ENCODE measurements at places on chromosomes 7 and 10.
A peak's percentile ranks its signal among the peaks of the same experiment; 100 is the strongest.

DNA sequence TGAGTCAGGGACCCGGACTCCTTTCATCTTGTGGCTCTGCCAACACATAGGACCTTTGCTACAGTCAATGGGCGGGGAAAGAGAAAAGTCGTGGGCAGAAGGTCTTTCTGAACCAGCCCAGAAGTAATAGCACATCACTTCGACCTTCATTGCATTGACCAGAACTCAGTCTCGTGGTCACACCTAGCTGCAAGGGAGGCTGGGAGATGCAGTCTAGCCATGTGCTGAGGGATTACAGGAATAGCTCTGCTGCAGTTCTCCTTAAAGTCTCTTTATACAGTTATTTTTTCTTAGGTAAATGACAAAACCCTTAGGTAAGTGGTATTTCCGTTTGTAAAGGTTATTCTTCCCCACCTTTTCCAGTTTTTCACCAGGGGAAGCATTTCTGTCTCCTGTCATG is 25.4 kb downstream of the WIPF3 start:
- no peak for DNase-seq

DNA sequence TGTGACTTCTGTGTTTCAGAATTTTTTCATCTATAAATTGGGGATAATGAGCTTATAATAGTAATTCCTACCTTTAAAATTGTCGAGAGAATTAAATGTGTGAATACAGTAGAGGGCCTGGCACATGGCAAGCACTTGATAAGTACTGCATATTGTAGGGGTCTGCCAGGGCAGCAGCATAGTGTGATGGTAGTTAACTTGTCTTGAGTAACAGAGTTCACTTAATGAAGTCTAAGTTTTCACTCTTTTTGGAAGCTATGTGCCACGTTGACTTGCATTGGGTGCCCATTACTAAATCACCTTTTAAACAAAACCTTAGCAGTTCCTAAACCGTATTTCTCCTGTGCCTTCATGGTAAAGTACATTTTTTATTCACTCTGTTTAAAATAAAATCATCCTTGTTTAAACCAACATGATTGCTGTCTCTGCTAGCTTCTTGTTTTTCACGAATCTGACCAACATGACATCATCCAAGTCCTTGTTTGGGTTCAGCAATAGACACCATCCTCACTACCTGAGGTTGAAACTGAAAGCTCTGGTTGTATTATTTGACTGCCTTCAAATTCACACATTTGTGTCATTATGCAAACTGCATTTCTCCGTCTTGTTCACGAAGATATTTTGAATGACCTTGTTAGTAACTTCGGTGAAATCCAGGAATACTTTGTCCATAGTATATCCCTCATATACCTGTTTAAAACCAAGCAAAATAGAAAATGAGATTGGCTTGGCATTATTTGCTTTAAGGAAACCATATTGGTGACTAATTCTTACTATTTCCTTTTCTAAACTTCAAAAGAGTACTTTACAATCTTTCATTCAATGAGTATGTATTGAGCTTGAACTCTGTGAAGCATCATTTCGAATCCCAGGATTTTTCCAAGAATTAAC is 340.2 kb downstream of the SUGCT start:
- no peak for DNase-seq

DNA sequence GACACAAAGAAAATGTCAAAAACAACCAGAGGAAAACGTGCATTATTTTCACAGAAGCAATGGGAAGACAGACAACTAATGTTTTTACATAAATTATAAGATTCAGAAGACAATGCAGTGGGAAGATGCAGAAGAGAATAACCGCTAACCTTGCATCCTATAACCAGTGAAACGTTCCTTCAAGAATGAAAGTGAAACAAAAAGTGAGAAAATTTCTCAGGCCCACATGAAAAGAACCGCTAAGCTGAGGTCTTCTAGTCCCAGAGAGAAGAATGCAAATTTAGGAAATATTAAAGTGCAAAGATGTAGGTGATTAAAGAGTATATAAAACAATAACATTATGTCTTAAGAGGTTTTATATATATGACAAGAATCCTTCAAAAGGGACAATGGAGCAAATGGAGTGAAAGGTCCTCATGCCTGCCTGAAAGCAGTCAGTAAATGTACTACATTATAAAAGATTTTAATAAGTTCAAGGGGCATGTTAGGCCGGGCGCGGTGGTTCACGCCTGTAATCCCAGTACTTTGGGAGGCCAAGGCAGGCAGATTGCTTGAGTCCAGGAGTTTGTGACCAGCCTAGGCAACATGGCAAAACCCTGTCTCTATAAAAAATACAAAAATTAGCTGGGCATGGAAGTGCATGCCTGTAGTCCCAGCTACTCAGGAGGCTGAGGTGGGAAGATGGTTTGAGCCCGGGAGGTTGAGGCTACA is 43.1 kb upstream of the DDC start:
- DNase-seq, result no peak

- DNase-seq, result no peak
These were observed 77.9 kb upstream of the LRRN3 start for GRCh38 chr7:111012799-111013675.

DNA sequence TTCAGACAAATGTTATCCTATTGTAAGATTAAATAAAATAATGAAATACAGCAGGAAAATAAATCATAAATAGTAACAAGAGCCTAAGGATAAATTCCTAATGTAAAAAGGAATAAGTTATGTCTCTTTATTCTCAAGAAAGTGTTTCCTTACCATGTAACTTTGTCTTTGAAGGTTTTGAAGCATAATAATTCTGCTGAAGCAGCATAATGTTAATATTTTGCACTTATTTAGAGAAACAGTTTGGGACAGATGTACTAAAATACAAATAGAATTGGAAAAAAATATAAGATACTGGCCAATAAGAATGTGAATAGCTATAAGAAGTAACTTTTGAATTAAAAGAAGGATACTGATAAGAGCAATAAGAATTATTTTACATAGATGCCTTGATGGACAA is 45.7 kb downstream of the GRM3 start:
- no peak for DNase-seq

GRCh38 chr7:17466216-17466615 is 167.8 kb downstream of the AHR start:
- no peak for DNase-seq

DNA sequence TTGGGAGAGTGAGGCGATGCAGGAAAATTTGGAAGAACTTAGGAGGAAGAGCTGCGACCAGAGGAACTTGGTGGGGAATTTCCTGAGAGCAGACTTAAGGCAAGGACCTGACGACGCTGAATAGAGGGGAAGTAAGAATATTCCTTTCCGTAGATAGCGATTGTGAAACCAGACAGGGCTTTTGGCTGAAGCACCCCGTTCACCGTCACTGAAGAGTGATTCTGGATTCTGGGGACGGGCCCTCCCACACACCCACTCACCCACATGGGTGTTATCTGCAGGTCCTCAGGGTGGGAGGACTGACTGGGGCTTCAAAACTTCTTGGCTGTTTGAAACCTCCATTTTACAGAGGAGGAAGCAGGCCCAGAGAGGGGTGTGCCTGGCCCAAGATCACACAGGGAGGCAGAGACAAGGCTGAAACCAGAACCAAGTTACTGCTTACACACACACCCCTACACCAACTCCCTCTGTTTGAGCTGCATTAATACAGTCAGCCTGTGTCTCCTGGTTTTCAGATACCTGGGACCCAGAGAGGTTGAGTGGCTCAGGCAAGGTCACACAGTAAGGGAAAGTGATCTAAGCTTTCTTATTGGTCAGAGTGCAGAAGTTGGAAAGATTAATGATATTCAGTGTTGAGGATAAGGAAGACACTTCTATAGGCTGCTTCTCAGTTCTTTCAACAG is 37.2 kb upstream of the CDH23 start:
- DNase-seq, result no peak

GRCh38 chr7:151038951-151039849 is 9.1 kb upstream of the ASIC3 start:
- no peak for DNase-seq

DNA sequence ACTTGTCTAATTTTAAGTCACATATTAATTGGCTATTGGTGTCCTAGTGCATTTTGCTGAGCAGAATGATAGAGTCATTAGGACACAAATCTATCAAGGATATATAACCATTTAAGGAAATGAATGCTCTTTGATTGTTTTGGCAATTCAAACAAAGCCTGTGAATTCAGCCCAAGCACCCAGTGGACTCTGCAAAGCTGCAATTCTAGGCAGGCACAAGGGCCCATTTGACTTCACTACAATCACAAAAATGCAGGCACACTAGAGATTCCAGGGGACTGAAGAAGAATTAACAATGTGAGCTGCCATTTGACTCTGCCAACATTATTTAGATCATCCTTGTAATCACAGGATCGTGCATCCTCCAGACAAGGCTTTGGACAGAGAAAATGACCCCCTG is 544.2 kb upstream of the PHF14 start:
- no peak for DNase-seq

DNA sequence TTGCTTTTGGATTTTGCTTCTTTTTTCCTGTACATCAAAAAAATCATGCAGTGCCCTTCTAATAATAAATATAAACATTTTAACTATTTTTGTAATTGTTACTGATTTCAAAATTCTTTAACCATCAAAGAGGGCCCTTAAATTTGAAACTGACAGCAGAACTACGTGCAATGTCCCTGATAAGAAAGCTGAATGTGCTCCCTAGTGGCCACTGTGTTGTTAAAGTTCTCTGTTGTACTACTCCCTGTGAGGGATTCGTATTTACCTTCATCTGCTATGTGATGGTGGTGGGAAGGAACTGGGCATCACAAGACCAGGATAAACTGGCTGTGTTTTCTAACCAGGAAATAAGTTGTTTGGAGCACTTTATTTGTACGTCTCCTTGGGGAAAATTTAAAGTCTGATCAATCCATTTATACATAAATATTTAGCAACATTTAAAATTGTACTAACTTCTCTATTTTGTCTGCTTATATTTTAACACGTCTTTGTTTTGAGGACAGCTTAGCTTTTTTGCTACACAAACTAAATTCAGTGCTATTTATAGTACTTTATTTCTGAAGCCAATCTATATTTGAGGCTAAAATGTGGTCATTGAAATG is 322.4 kb downstream of the HGF start:
- DNase-seq, result no peak

GRCh38 chr7:18461785-18462467 is 33.6 kb upstream of the HDAC9 start:
- DNase-seq, result no peak

GRCh38 chr10:65123120-65123519 is 1601.9 kb downstream of the REEP3 start:
- DNase-seq, result no peak

GRCh38 chr7:90706072-90706716 is 110.1 kb downstream of the CDK14 start:
- DNase-seq, result no peak

- no peak for DNase-seq
These were observed 2.2 kb upstream of the ATP6V1F start for GRCh38 chr7:128860158-128861073.

DNA sequence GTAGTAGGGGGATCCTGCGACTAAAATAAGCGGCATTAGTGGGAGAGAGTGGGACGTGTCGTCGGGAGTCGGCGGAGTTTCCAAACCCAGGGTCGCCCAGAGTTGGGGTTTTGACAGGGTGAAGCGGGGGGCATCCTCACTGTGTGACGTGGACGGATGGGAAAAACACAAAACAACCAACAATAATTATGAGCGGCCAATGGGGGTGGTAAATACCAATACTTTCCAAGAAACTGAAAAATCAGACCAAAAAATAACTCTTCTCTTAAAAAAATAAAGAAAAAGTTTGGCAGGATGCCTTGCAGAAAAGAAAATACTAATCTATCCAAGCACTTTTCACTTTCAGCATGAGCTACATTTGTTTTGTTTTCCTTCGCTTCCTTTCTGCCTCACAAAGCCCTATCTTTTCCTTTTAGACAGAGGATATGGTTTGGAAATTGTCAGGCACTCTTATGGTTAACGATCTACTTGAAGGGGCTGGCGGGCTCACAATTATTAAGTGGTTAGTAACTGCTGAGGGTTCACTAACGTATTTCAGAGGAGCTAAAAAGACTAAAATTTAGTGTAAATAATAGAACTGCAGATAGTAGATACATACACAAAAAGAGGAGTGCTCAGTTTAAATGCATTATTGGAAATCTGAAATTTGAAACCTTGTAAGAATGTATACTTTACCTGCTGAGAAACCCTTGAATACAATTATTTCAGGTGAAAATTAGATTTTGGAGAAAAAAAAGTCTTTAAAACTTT is 802 bp upstream of the CDK6 start:
- DNase-seq, result no peak

DNA sequence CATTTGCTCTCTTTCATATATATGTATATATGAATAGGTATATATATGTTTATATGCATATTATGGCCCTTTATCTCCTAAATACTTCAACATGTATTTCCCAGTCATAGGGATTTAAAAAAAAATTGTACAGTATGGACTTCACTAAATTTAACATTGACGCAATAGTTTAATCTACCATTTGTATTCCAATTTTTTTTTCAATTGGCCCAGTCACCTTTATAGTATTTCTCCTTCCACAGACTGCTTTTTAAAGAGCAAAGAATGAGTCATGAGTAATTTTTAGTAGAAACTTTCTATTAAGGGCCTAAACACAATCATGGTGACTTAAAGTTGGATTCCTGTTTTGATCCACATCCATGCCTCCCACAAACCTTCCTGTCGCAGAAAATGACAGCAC is 20.5 kb downstream of the CCSER2 start:
- no peak for DNase-seq

DNA sequence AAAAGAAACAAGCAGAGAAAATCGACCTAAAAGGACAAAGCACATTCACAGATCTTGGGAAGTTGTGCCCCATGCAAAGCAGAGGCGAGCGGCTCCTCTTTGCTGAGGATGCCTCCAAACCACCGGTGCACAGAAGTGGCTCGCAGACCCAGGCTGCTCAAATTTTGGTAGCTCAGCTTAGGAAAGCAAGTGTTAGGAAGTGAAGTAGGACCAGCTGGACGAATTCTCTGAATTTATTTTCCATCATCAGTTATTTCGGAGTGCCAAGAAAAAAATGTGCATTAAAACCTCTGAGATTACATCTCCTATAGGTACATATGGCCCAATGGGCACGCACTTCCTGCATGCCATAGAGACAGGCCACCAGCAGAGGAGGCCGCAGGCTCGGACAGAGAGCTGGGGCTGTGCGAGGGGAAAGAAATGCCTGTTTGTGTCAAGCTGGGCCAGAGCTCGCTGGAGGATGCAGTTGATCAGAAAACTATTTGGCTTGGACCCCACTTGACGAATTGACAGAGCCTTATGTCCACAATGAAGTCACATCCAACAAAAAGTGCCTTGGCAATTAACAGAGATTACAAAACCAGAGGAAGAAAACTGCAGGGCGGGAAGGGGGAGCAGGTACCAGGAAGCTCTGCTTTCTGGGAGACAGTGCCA is 122.3 kb upstream of the LYZL2 start:
- DNase-seq, result peak; percentile 31

DNA sequence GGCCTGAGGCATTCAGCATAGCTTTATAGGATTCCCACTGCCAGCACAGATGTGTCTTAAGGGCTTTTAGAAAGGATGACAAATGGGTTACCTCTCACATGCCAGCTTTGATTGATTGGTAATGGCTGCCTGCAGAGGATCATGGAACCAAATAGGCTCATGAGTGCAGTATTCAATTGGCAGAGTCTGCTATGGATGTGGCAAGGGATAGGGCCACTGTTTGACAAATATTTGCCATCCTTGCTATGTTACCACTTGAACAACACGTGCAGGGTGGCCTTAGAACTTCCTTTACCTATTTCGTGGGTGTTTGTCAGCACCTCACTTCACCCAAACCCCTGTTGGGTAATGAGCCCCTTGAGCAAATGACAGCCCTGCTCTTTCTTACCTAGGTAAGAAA is 139.2 kb downstream of the C10orf105 start:
- no peak for DNase-seq

Data from stimulated activated CD8-positive, alpha-beta memory T cell treated with anti-CD3 and anti-CD28 coated beads, Interleukin-4, amount 100 ng/mL, for 1 hour (primary cell).